Activated CD4-positive, alpha-beta memory T cell treated with anti-CD3 and anti-CD28 coated beads, Interleukin-2, amount 10 ng/mL, durations not matched to agents 7 days and 5 days (primary cell): ENCODE measurements at places on chromosomes 5 and 9.
A peak's percentile ranks its signal among the peaks of the same experiment; 100 is the strongest.

DNA sequence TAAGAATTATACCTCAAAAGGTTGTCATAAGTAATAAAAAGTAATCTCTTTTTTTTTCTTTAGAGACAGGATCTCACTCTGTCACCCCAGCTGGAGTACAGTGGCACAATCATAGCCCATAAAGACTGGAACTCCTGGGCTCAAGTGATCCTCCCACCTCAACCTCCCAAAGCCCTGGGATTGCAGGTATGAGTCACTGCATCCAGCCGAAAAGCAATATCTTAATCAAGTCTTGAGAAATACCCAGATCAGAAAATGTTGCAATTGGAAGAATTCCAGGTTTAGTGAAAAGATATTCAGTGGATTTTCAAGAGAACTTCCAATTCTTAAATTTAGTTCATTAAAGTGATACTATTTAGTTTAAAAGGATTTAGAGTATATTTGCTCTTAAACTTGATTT lies 40.9 kb upstream of the IDNK start:
- no peak for DNase-seq

DNA sequence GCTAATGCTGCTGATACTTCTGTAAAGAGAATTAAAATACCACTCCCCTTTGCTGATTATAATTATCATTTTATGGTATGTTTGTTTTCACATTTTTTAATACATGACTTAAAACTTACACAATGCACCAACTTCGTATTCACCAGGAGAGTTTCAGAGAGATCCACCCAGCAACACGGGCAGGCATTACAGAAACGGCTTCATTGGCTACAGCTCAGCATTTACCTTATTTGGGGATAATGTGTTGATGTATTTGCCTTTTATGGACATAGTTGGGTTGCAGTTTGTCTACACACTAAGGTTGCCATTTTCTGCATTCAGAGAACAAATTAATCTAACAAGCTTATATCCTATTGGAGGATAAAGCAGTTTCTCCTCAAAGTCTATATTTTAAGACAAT lies 423.6 kb downstream of the PRDM9 start:
- no peak for DNase-seq

DNA sequence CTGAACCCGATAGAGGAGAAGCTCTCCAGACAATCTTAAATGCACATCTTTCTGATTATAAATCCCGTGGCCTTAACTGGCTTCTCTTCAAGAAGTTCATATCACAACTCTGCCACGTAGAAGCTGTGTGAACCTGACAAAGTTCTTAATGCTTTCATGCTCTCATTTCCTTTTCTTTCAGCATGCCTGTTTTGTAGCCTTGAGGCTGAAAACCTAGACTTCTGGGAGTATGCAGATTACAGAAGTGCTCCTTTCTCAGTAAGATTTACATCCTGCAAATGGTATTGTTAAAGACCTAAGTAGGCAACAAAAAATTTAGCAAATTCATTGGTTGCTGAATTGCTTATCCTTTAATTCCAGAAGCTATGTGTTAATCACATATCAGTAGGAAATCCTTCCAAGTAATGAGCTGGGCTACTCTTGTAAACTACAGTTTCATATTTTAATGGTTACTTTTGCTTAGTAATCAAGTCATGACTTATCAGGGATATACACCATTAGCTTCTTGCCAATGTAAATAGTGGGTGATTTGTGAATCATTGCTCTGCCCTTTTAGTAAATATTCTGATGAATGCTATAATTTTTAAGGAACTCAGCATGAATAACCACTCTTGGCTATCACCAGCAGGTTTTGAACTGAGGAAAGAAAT lies 334.7 kb downstream of the FBXL7 start:
- no peak for DNase-seq

DNA sequence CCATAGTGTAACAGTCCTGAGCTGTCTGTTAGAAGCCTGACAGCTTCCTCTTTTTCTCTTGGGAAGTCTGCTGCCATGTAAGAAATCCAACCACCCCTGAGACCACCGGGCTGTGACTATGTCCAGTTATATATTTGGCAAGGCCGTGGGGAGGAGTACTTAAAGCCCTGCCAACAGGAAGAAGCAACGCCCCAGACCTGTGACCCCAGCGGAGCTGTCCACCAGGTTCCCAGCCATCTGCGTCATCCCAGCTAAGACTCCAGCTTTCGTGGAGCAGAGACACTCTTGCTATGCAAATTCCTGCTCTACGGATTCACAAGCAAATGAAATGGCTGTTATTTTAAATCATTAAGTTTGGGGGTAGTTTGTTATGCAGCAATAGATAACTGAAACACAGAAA lies 417.3 kb downstream of the TLE4 start:
- no peak for DNase-seq

- DNase-seq = no peak
Observed at GRCh38 chr5:82551840-82552385, 273.8 kb upstream of the RPS23 start.

GRCh38 chr5:159242656-159243055 lies 20.4 kb upstream of the UBLCP1 start:
- DNase-seq = no peak

GRCh38 chr9:134215699-134216448 lies 51.5 kb upstream of the RNU6ATAC start:
- DNase-seq = no peak

GRCh38 chr5:72369711-72370110 lies 49.5 kb downstream of the PTCD2 start:
- DNase-seq = no peak

DNA sequence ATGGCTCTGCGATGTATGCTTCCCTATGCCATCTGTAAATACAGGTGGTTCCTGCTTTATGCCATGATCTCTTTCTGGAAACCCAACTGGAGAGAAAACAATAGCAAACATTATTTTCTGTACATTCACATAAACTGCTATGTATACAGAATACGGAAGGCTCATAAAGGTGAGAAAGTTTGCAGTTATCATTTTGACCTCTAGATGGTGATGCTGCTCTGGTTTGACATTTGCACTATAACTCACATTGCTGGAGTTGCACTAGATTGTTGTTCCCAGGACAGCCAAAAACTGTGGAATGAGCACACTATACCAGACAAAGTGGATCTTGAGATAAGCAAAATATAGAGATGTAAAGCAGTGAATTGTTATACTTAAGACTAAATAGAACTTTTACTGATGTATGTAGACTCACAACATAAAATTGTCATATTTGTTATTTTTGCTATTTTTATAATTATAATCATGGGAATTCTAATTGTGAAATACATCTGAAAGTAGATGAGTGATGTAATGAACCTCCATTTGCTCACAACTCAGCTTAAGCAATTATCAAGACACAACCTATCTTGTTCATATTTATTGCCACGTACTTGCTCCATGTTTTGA lies 246.5 kb downstream of the PTPRD start:
- no peak for DNase-seq

DNA sequence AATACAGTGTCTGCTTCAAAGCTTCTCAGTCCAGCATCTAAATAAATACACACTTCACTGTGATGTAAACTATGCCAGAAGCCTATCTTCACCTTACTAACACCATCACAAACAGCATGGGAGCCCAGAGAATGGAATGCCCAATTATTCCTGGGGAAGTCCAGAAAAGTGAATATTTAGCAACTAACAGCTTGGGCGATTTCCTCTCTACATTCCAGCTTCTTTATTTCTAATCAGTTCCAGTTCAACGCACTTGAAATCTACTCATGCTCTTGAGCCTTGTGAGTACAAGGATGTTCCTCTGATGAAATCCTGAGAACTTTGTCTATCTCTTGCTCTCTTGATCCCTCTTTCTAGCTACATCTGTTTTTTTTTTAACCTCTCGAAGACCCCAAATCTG lies 100.4 kb upstream of the C9orf72 start:
- no peak for DNase-seq

GRCh38 chr9:95667789-95668188 lies 151.0 kb upstream of the PTCH1 start:
- no peak for DNase-seq

- no peak for DNase-seq
Observed at GRCh38 chr9:113152699-113153098, 1.9 kb downstream of the SLC31A2 start.

- no peak for DNase-seq
Observed at GRCh38 chr5:17481378-17481777, 16.7 kb upstream of the TAF11L2 start.

GRCh38 chr5:89397096-89397495 lies 514.1 kb upstream of the MEF2C start:
- no peak for DNase-seq

- DNase-seq = no peak
Observed at GRCh38 chr9:76917299-76917698, 11.4 kb upstream of the PRUNE2 start.

- DNase-seq = no peak
Observed at GRCh38 chr5:158758675-158759074, 341.0 kb downstream of the EBF1 start.

- DNase-seq = no peak
Observed at GRCh38 chr5:124630767-124631704, 115.4 kb downstream of the ZNF608 start.

DNA sequence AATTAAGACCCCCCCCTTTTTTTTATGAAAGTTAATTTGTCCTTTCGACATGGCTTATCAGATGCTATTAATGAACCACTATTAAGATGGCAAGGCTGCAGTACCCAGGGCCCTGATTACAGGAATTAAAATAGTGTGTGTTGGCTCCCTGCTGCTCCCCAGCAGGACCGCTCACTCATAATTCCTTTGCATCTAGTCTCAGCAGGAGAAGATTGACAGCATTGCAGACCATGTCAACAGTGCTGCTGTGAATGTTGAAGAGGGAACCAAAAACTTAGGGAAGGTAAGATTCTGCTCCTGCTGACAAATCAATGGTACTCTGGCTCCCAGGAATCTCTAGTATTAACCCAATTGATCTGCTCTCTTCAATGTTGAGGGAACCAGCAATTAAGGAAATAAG lies 61.0 kb downstream of the STX17 start:
- DNase-seq = no peak

GRCh38 chr5:172071309-172071875 lies 65.0 kb upstream of the FBXW11 start:
- DNase-seq = no peak

GRCh38 chr9:114299286-114300152 lies 23.4 kb upstream of the ORM1 start:
- peak; percentile 12 for DNase-seq

DNA sequence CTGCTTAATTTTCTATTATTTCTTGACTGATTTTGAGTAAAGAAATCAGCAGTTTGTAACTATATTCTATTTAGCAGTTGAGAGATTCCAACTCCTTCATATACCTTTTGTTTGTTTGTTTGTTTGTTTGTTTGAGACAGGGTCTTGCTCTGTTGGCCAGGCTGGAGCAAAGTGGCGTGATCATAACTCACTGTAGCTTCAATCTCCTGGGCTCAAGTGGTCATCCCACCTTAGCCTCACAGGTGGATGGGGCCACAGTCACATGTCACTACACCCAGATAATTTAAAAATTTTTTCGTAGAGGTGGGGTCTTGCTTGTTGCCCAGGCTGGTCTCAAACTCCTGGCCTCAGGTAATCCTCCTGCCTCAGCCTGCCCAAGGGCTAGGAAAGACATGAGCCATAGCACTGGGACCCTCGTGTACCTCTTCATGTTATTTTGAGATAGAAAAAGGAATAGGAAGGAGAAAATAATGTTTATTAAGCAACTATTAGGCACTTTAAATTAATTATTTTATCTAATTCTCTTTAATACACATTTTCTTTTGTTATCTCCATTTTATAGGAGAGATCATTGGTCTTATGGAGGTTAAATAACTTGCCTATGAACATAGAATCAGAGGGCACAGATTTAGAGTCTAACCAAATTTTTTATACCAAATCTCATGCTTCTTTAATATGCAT lies 133.0 kb downstream of the ZNF608 start:
- DNase-seq = no peak

GRCh38 chr5:72511774-72512592 lies 4.8 kb upstream of the ZNF366 start:
- DNase-seq = no peak

DNA sequence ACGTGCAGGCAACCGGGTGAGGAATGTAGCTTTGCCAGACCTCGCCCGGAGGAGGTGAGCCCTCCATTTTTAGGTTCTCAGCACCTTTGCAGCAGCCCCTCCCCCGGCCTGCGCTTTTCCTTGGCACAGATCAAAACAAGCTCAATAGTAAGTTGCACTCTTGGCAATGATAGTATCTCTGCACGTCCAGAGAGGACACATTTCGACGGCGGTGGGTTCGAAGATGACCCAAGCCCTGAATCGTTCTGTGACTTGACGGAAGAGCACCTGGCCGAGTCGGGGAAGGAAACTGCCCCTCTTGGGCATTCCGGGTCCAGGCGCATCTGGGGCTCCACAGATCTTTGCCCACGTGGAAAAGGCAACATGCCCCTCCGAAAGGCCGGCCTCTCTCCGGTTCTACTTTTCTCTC lies 904 bp downstream of the GDNF start:
- no peak for DNase-seq

DNA sequence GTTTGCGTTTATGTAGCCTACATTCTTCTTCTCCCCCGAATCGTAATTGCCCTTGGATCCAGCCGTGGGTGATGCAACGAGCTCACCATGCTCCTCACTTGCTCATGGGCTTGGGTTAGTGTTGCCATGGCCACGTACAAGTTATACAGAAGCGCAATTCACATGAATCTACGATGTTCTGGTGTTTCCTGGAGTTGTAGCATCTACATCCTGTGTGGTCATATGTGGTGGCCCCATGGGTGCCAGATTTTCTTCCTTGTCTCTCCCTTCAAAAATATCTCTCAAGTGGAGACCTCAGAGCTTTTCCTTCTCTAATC lies 115.3 kb downstream of the TLE4 start:
- peak; percentile 67 for DNase-seq

- DNase-seq = no peak
Observed at GRCh38 chr9:132744881-132745755, 74.9 kb downstream of the GTF3C4 start.

DNA sequence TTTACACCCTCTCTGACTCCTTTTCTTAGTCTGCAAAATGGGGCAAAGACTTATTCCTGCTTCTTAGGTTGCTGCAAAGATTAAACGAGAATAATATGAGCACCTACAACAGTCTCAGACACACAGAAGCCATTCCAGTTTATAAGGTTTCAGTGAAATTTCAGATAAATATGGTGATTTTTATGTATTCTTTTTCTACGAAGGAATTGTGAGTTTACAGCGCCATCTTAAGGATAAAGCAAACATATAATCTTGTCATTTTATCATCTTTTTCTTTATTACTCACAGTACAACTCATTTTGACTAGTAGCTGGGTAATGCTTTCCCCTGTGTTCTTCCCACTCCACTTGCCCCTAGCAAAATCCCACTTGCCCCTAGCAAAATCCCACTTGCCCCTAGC lies 29.2 kb upstream of the SMC5 start:
- no peak for DNase-seq

DNA sequence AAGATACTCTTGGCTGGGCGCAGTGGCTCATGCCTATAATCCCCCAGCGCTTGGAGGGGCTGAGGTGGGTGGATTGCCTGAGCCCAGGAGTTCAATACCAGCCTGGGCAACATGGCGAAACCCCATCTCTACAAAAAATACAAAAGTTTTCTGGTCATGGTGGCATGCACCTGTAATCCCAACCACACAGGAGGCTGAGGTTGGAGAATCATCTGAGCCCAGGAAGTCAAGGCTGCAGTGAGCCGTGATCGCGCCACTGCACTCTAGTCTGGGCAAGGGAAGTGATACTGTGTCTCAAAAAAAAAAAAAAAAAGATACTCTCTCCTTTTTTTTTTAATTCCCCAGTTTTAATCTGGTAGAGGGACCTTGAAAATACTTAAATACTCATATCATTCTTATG lies 15.0 kb downstream of the ANKRD33B start:
- DNase-seq = no peak
